ENCODE measurements at places on chromosomes 4 and X. TPM values are rescaled to one million over a fixed set of nuclear protein-coding genes. Genes with fewer than 3 reads are reported as not detected.

The GRPR gene
- 3.5 TPM for total RNA-seq

The PRMT9 gene
- 7.6 TPM for total RNA-seq

The FHL1 gene
- 36.8 TPM for total RNA-seq

The NSG1 gene
- 3.3 TPM for total RNA-seq

The POF1B gene
- 142 TPM for total RNA-seq

The DCAF4L1 gene
- total RNA-seq = 0.05 TPM

The MAOB gene
- total RNA-seq = 6.6 TPM

The TMSB15C gene
- 0.87 TPM for total RNA-seq

The ALB gene
- total RNA-seq = not detected

The EREG gene
- 2.3 TPM for total RNA-seq

Data from mucosa of descending colon (tissue), 3 donors.